Stimulated activated CD8-positive, alpha-beta memory T cell treated with anti-CD3 and anti-CD28 coated beads, Interleukin-7, amount 100 ng/mL, for 1 hour (primary cell): ENCODE measurements at places on chromosomes 1 and 21.

GRCh38 chr1:59570524-59570923 is 244.2 kb upstream of the HOOK1 start:
- no peak for DNase-seq

DNA sequence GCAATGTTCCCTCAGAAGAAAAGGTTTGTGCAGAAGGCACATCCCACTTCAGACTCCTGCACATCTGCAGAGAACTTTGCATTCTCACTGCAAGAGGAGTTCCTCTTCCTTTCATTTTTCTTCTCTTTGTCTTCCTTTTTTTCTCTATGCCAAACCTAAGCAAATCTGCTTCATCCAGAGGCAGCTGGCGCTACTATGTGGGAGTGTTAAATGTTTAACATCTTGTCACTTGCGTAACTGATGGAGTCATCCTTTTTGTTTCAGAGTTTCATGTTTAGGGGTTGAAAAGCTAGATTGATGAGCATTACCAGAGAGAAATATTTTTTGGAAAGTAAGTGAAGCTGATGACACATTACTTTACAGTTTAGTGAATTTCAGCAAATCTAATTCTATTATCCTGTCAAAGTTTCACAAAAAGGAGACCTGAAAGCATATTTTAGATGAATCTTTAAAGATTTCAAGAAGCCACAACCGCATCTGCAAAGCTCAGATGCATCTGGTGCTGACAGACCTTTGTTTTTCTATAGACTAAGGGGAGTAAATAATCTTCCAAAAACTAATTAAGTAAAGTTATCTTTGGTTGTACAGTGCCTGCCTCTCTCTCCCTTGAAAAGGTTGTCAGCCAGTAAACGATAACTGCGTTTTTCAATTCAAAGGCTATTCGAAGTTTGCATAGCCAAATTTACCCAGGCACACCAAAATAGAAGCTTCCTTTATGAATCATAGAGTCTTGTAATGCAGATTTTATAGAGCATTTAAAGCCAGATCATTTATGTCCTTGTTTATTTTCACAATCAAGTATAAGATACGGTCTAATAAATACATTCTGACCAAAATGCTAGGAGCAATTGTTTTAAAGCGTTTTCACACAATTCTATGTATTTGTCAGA is 1.2 kb upstream of the LRRC53 start:
- DNase-seq: no peak

GRCh38 chr1:46793126-46793525 is 5.7 kb upstream of the CYP4B1 start:
- no peak for DNase-seq

- no peak for DNase-seq
Measured at GRCh38 chr1:91398291-91398690, 6.3 kb downstream of the HFM1 start.

DNA sequence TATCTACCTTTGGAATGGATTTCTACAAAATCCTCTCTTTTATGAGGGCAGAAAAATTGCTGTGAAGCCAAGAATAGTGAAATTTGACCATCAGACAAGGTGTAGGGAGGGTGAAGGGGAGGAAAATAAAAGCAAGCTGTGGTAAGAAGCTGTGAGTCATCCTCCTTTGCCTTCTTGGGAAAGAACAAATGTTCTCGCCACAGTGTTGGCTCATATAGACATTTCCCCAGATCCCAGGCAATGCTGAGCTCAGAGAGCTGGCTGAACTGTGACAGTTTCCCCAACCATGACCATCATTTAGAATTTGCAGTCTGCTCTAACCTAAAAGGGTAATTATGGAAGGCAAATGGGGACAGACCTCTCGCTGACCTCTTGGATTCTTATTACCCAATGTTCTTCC is 235.4 kb downstream of the PBX1 start:
- no peak for DNase-seq

DNA sequence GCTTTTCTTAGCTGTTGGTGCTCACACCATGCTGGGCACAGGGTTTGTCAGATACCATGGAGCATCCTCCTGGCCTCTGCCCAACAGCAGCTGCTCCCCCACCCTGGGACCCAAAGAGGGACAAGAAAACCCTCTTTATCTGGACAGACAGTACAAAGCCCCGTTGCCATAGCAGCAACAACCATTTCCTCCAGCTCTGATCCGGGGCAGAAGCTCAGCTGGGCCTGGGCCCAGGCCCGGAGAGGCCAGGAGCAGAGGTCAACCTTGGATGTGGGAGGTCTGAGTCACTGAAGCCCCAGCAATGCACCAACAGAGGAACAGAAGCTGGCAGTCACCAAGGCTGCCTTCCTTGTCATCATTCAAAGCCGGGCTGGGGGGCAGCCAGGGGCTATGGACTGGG is 228.4 kb upstream of the POU3F1 start:
- no peak for DNase-seq

DNA sequence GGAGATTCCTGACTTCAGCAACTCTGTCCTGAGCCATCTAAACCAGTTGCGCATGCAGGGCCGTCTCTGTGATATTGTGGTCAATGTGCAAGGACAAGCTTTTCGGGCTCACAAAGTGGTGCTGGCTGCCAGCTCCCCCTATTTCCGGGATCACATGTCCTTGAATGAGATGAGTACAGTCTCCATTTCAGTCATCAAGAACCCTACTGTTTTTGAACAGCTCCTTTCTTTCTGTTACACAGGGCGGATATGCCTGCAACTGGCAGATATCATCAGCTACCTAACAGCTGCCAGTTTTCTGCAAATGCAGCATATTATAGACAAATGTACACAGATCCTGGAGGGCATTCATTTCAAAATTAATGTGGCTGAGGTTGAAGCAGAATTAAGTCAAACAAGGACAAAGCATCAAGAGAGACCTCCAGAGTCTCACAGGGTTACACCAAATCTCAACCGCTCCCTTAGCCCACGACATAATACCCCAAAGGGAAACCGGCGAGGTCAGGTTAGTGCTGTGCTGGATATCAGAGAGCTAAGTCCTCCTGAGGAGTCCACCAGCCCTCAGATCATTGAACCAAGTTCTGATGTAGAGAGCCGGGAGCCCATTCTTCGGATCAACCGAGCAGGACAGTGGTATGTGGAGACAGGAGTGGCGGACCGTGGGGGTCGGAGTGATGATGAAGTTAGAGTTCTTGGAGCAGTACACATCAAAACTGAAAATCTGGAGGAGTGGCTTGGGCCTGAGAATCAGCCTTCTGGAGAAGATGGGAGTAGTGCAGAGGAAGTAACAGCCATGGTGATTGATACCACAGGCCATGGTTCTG is 2.3 kb downstream of the ZBTB37 start:
- DNase-seq: no peak

- no peak for DNase-seq
Measured at GRCh38 chr1:30650968-30651320, 72.4 kb downstream of the MATN1 start.

DNA sequence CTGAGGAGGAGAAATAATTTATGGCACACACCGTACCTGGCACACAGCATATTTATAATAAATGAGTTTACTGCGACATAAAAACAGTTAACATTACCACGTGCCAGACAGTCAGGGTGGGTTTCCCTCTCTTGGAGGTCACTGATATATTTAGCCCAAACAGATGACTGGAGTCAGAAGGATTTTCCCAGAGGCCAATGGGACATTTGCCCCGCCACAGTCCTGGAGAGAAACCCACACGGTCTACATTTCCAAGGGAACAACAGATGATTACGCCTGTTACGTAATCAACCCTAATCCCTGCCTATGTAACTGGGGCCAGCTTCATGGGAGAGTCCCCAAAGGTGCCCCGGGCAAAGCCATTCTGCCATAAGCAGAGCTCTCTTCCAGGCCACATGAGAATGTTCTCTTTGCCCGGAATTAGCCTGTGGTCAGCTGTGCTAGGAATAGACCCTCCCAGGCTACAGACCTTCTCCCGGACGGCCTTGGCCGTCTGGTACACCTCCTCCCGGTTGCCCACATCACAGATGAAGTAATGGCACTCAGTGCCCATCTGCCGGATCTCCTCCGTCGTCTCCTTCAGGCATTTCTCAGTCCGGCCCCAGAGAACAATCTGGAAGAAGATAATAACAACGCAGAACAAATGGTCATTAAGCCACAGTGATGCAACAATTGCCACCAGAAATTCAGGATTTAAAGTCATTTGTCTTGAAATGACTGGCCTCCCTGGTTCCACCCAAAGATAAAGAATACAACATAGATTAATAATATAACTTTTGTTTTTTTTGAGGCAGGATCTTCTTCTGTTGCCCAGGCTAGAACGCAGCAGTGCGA is 37.7 kb downstream of the DHRS3 start:
- no peak for DNase-seq

GRCh38 chr1:193060938-193061337 is 1.5 kb downstream of the RO60 start:
- no peak for DNase-seq

DNA sequence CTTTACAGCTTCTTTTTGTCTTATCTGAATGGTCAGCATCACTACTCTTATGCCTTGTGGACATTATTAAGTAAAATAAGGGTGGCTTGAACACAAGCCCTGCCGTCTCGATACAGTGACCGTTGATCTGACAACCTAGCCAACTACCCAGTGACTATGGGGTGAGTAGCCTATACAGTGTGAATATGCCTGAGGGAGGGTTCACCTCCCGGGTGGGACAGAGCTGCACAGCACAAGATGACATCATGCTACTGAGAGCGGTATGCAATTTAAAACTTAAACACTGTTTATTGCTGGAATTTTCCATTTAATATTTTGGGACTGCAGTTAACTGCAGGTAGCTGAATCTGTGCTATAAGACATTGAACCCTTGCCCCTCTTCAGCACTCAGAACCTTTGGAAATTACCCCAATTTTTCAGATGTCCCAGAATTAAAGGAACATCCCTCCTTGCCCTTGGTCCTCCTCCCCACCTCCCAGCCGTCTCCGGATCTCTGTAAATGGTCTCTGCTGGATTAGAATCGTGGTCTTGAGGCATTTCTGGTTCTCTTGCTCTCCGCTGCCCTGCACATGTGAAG is 618.5 kb downstream of the PTPRU start:
- no peak for DNase-seq

- no peak for DNase-seq
Measured at GRCh38 chr1:227899141-227899819, 48.5 kb downstream of the WNT9A start.

DNA sequence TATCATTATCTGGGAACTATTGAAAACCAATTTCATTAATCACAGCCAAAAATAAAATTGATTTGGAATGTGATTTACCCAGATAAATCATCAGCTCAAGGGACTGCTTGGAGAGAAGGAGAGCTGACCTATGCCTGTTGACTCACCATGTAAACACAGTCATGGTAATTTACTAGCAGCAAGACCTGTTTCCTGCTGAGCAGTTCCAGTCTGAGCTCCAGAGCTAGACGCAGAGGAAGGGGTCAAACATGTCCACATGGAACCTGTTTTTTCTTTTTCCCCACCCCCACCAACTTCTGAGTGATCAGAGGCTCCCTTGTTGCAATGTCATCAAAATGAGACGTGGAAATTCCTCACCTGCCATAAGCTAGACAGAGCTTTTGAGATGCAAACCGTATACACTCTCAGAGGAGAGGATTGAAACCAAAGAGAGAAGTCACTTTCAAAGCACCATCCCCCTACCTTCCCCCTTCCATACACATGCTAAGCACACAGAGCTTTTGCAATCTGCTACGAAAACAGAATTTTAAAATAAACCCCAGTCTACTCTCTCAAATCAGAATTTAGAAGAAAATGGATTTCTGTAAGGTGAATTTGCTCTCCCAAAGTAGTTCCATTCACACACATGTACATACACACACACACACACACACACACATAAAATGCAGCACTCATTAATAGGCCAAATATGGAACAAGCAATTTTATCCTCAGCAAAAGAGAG is 55.9 kb upstream of the PTGFRN start:
- DNase-seq: no peak

DNA sequence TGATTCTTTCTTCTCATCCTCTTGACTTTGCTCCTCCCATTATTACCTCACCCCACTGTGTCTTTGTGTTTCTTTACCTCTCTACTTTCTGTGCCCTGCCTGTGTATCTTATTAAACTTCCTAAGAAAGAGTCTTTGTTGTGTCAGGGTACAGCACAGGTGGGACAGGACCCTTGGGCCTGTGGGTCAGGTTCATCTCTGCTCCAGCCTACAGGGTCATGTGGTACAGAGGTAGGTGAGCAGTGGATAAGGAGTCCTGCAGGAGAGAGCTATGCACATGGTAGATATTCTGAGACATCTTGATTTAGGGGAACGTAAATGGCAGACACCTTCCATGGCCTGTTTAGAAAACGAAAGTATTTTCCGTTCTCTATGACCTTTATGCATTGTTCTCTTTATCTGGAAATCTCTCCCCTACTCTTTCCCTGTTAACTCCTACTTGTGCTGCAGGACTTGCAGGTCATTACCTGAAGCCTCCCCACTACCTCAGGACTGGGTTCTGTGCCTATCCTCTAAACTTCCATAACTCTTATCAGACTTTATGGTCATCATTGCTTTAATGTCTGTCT is 9.9 kb downstream of the GIPC2 start:
- no peak for DNase-seq

GRCh38 chr21:28699186-28699585 is 293.5 kb downstream of the LTN1 start:
- no peak for DNase-seq

DNA sequence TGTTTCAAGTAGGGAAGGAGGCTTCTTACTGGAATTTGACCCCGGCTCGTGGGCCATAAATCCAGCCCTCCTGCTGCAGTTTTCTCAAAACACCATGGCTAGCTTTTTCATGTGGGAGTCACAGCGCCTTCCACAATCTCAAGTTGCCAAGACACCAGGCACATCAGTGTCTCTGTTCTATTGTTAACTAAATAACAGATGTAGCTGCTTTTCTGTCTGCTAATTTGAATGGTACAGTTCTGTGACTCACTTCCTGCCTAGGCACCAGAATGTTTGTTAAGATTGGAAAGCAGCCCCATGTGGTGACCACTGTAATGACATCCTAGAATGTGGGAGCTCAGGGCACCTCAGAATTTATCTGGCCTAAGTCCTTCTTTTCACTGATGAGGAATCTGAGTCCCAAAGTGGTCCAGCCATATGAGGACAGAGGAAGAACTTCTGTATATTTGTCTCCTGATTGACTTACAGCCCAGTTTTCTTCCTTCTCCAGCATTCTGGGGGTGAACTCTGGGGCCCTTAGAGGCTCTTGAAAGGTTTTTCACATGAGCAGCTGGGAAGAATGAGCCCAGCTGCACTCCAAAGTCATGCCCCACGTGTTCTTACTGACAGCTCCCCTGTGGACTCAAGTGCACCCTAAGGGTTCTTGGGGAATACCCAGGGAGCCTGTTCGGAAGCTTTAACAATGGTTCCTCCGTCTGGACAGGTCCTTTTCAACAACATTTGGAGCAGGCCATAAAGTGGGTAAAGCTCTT is 27.5 kb downstream of the TRIM45 start:
- DNase-seq: no peak

DNA sequence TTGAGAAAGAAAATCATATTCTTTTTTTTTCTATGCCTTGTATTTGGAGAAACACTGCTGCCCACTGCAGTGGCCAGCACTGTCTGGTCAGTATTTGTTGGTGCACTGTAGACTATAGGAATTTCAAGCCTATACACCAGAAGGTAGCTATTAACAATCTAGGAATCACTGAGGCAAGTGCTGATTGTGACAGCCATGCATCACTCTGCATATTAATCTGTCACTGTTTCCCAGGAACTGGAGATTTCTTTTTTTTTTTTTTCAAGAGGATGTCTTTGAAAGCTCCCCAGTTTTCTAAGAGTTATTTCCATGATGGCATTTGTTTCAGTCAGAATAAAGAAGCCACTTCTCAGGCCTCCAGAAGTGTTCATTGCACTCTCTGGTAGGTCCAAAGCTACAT is 737.8 kb upstream of the PTBP2 start:
- no peak for DNase-seq
